Left renal cortex interstitium (tissue), 4 donors: ENCODE measurements at places on chromosomes 4 and X.

DNA sequence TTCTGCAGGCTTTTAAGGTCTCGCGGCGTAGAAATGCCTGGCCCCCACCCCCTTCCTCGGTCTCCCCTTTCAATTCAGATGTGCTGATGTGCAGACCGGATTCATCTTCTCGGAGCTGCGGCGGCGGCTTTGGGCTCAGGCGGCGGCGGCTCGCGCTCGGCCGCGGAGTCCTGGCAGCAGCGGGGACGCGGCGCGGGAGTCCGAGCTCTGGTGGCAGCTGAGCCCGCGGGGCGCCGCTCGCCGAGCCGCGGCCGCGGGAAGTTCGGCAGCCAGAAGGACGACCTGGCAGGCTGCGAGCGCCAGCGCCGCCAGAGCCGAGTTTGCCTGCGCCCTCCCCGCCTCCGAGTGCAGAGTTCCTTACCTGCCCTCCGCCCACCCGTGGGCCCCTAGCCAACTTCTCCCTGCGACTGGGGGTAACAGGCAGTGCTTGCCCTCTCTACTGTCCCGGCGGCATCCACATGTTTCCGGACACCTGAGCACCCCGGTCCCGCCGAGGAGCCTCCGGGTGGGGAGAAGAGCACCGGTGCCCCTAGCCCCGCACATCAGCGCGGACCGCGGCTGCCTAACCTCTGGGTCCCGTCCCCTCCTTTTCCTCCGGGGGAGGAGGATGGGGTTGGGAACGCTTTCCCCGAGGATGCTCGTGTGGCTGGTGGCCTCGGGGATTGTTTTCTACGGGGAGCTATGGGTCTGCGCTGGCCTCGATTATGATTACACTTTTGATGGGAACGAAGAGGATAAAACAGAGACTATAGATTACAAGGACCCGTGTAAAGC is 448 bp downstream of the TLL1 start:
- peak; percentile 23 for DNase-seq

GRCh38 chr4:6227412-6228157 is 27.2 kb upstream of the JAKMIP1 start:
- DNase-seq = no peak

DNA sequence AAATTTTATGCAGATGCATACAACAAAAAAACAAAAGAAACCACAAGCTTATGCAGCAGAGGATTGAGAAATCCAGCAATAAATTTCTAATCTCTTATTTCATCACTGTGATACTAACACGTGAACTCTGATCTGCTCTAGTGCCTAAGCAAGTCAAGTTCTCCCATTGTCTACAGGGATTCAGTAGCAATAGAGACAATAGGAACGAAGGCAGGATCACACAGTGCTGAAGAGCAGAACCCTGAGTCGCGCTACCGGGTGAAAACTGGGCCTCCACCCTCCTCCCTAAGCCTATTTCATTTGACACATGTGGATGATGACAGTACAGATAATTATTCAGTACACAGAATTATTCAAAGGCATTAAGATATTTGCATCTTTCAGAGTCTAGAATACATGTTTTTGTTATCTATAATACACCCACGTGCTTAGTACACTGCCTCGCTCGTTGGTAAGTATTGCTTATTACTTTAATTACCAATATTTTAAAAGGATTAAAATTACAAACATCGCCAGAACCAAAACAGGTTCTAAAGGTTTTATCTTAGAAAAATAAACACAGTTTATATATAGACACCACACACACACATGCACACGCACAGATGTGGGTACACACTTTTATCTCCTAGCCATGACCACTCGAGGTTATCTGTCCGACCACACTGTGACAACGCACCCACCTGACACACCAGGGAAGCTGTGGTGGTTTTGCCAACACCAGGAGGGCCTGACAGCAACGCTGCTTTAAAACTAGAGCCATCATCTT is 60.1 kb downstream of the RFC1 start:
- DNase-seq = no peak

DNA sequence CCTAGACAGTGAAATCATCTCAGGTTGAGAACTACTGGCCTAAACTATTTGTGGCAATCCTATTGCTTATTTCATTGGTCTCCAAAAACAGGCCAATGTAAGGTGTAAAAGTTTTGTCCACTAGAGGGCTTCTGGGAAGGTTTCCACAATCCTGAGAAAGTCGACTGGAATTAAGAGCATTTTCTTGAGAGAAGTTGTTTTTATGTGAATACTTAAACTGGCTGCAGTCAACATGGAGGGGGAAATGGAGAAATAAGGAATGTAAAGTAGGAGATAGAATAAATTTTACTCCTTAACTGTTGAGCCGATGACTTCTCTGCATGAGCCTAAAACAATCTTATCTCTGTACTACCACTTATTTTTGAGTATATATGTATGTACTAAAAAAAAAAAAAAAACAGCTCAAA is 11.0 kb upstream of the EIF4E start:
- peak; percentile 46 for DNase-seq
